Brain microvascular endothelial cell (primary cell): ENCODE measurements at places on chromosomes 2 and 18.

GRCh38 chr18:58894930-58895329 is 30.3 kb downstream of the ZNF532 start:
- DNase-seq, result no peak

- DNase-seq, result no peak
These were observed 19.1 kb upstream of the SH3BP4 start for GRCh38 chr2:234932591-234933168.

DNA sequence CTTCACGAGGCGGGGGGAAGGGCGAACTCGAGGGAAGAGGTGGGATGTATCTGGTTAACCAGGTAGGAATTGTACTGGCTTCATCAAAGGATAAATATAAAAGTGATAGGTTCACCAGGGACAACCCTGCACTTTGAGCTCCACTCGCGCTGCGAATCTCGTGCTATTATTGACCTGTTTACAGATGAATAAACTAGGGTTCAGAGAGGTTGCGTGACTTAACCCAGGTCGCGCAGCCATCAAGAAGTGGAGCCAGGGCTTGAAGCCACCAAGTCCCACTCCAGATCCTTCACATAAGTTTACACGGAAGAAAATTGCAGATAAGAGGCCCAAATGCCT is 1.4 kb upstream of the CYP1B1 start:
- no peak for DNase-seq

GRCh38 chr2:235049069-235049468 is 97.3 kb downstream of the SH3BP4 start:
- DNase-seq, result no peak

GRCh38 chr2:41896186-41896846 is 151.5 kb upstream of the PKDCC start:
- no peak for DNase-seq

- no peak for DNase-seq
These were observed 18.9 kb downstream of the CREG2 start for GRCh38 chr2:101368376-101368775.

- DNase-seq, result no peak
These were observed 182.5 kb downstream of the TMX3 start for GRCh38 chr18:68532328-68532885.

- DNase-seq, result no peak
These were observed 174.8 kb upstream of the COPS8 start for GRCh38 chr2:236910781-236911495.

- no peak for DNase-seq
These were observed 78.4 kb downstream of the BMPR2 start for GRCh38 chr2:202454536-202454935.

DNA sequence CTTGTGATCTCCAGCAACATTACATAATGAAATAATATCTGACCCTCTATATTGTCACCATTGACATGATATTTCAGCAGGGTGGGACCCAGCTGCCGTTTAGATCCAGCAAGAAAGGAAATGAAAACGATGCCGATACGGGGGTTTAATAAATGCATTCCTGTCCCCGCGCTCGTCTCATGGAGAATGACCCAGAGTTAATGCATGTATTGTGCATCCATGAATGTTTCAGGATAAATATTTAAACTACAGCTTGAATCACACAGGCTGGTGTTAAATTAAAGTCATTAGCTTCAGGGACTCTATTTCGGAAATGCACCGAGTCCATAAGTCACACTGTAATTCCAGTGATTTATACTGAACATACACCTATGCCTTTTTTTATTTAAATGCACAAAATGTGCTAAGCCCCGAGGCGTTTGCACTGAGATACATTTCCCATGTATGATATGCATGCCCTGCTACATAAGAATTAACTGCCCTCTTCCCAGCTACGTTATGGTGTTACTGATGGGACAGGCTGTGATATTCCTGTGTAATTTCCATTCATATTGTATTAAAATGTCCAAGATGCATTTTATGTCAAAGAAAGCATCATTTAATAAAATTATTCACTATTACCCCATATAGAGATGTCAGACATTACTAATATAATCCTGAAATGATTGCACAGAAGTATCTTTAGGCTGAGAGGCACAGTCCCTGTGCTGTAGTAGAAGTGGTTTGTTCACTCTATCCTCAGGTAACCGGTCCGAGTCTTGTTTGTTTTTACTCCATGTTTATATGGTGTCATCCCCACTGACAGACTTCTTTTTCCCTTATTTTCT is 109.3 kb upstream of the ZNF516 start:
- no peak for DNase-seq

GRCh38 chr2:224781400-224781799 is 65.2 kb upstream of the CCDC195 start:
- DNase-seq, result no peak

DNA sequence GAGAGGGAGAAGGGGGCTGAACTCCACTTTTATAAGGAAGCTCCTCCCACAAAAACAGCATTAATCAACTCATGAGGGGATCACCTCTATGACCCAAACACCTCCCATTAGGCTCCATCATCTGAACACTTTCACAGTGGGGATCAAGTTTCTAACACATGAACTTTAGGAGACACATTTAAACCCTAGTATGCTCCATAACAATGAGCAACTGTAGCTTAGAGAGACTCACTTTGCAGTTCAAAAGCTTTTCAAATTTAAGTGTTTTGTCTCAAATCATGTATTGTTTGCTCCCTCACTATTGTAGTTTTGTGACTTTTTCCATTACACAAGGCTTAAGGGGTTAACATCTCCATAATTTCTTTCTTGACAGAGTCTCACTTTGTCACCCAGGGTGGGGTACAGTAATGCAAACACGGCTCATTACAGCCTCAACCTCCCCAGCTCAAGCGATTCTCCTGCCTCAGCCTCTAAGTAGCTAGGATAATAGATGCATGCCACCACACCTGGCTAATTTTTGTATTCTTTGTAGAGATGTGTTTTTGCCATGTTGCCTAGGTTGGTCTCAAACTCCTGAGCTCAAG is 352.7 kb upstream of the CDH20 start:
- DNase-seq, result no peak

DNA sequence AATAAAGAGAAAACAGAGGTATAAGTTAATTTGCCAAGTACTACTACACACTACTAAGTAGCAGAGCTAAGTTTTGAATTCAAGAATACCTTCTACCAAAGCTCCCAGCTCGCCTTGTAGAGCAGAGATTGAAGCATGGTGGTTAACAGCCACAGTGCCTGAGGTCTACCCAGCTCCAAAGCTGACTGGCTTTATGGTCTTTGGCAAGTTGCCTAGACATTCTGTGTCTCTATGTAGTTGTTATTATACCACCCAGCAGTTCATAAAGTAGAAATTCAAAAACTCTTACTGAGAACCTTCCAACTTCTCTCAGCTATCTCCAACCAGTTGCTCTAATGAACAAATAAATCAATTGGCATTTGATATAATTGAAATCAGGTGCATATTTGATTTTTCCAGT is 87.8 kb downstream of the PDE11A start:
- DNase-seq, result no peak

- no peak for DNase-seq
These were observed 19.0 kb downstream of the DIPK1C start for GRCh38 chr18:74438091-74438490.

DNA sequence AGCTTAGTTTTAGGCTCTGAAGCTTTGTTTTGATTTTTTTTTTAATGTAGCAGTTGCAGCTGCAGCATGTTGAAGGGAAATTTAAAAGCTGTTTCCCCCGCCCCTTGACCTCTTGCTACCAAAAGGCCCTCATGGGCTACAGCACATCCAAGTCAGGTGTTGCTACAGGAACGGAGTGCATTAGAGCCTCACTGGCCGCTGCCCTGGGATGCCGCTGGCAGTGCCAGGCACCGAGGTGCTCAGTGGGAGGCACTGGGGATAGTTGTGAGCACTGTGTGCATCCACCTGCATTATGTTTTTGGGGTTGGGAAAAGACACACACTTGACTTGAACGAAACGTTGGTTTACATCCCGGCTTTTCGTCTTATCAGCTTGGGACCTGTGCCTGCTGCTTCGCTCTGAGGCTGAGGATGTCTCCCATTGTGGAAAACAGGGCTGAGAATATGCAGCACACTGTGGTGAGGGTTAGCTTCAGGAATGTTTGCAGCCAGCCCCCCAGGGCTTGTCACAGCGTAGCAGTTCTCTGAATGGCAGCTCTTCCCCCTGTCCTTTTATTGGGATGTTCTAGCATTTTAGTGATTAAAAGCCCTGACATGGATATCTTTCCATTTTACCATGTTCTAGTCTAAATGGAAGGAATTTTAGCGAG is 24.1 kb downstream of the DCDC2C start:
- DNase-seq, result no peak

DNA sequence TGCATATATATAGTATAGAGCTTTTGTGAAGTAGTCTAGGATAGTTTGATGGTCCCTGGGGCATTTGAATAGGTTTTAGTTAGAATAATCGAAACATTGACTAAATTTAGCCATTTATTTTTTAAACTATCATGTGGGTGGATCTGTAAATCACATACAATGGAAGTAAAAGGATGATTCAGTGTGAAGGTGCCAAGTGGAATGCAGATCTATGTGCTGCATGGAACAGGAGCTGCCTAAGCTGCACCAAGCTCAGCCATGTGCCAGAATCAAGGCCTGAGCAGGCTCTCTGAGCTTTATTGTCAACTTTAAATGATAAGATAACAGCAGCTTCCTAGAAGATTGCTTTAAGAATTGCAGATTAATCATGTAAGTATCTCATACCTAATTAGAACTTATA is 1996.2 kb upstream of the PIK3C3 start:
- no peak for DNase-seq

- no peak for DNase-seq
These were observed 2.7 kb downstream of the HRH4 start for GRCh38 chr18:24462838-24463775.

DNA sequence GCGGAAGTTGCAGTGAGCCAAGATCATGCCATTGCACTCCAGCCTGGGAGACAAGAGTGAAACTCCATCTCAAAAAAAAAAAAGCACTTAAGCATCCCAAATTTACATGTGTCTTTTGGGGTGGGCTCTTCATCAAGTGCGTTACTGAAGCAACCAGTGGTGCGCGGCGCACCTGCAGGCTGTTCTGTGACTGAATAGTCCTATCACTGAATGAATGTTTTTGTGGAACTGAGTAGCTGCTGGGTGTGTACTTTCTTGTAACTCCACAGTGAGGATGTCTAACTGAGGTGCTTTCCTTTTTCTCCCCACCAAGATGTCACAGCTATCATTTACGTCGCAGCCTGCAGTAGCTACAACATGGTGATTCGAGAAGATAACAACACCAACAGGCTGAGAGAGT is 17.0 kb downstream of the CHMP1B start:
- no peak for DNase-seq

DNA sequence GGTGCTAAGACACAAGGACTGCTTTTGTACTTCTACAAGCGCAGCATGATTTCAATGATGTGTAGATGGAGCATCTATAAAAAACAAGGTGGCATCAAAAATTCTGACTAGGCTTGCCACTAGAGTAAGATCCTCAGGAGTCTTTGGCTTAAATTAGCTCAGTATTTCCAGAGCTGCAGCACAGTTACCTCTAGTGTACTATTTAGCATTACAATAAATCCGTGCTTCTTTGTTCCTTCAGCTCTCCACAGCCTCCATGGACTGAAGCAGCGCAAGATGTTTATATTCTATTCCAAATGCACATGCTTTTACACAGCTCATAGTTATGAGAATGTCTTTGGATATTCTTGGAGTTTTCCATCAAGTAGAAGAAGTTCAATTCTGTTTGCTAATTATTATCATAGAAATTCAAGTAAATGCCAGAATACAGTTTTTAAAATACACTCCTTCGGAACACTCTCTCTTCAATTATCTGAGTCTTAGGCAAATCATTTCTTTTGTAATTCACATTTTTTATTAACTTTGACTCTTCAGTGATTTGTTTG is 1133.0 kb upstream of the LRRTM1 start:
- DNase-seq, result no peak

DNA sequence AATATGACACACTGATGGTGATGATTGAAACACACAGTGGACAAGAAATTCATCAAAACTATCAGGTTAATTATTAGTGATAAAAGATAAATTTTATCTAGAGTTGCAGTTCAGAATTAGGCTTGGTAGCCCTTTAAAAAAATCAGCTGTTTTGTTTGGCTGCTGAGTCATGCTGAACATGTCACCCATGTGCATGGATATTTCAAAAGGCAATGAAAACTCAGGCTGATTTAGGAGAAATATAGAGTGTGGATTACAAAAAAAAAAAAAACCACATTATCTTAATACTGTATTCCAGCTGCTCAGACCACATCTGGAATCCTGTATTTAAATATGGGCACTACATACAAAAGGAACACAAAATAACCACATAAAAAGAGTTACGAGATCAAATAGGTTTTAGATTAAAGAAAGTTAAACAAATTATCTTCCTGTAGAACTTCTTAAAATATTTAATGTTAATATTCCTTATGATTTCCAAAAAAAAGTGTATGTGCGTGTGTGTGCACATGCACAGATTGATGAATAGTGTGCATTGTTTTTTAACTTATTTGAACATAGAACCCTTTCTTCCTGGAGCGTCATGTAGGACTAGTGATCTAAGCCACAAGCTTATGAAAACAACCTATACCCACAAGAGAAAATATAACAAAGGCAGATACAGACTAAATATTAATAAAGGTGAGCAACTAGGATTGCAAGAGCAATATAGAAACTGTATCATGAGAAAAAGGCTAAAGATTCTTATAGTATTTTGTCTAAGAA is 186.2 kb downstream of the STK39 start:
- DNase-seq, result peak; percentile 37

DNA sequence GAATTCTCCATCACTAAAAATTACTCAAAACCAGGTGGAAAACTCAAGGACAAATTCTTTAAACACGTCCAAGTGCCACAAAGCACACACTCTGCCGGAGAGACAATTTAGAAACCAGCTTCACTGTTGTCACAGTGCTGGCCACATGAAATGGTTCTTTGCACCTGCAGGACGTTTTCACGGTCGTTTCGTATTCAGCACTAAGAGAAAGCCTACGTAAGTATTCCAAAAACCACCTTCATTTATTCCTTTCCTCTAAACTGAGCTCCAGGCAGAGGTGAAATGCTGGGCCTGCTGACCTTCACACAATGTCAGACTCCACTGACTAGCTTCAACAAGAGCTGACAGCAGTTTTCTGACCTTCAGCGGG is 680 bp downstream of the ATP5F1A start:
- no peak for DNase-seq

- DNase-seq, result no peak
These were observed 277.3 kb downstream of the AGAP1 start for GRCh38 chr2:235770909-235771820.

DNA sequence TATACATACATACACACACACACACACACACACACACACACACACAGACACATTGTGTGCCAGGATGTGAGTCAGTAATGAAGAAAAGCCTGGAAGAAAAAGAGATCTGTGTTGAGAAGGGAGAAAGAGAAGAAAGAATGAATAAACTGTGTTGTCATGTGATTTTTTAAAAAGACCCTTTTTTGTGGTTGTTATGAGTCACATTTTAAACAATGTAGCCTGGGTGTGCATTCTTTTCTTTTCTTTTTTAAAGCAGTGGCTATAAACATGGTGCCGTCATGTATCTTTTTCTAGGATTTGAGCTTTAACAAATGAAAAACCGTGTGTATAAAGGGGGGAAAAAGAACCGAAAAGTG is 87.2 kb downstream of the NRP2 start:
- DNase-seq, result peak; percentile 69

- no peak for DNase-seq
These were observed 242.0 kb downstream of the DPP10 start for GRCh38 chr2:114684403-114684802.
